ENCODE measurements at places on chromosomes 13 and 19. TPM values are rescaled to one million over a fixed set of nuclear protein-coding genes. Genes with fewer than 3 reads are reported as not detected.

Gene DCAF15
- total RNA-seq = 23.9 TPM

Gene GJB2
- not detected for total RNA-seq

Gene CFAP97D2
- total RNA-seq = not detected

Gene ZNF576
- total RNA-seq = 15.4 TPM

DNA sequence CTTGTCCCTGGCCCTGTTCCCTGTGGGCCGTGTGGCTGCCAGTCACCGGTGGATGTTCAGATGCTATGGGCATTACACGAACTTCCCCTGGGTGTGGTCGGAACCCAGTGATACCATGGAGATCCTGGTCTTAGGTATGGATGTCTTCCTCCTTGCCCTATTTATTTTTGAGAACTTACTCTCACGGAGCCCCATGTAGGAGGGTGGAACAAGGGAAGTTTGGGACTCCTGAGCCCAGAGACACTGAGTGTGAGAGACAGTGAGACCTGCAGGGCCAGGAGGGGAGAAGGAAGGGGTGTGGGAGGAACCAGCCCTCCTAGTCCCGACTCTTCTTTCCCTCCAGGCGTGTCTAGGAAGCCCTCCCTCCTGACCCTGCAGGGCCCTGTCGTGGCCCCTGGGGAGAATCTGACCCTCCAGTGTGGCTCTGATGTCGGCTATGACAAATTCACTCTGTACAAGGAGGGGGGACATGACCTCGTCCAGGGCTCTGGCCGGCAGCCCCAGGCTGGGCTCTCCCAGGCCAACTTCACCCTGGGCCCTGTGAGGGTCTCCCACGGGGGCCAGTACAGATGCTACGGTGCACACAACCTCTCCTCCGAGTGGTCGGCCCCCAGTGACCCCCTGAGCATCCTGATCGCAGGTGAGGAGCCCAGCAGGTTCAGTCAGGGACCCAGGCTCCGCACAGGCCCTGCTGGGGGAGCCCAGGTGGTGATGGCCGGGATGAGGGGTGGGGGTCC, 14.9 kb upstream of the KIR3DL3 start:
- DNase-seq = no peak

- no peak for DNase-seq
Measured at GRCh38 chr13:21676611-21677021, 5.7 kb downstream of the FGF9 start.

- DNase-seq = no peak
Measured at GRCh38 chr13:24906268-24906667, 142.3 kb downstream of the RNF17 start.

- no peak for DNase-seq
Measured at GRCh38 chr19:43664018-43664417, 6.0 kb downstream of the PLAUR start.

- DNase-seq = no peak
Measured at GRCh38 chr13:45595965-45596364, 19.6 kb downstream of the ERICH6B start.

- no peak for DNase-seq
Measured at GRCh38 chr13:105410602-105411001, 1124.9 kb downstream of the EFNB2 start.

All from esophagus muscularis mucosa (tissue), 4 donors.